ENCODE measurements at places on chromosomes 3 and 15. TPM values are rescaled to one million over a fixed set of nuclear protein-coding genes. Genes with fewer than 3 reads are reported as not detected.

- DNase-seq, result peak; percentile 29
Measured at GRCh38 chr15:61621146-61621545, 392.0 kb upstream of the RORA start.

- no peak for DNase-seq
Measured at GRCh38 chr3:170839518-170840100, 30.4 kb downstream of the RPL22L1 start.

OCA2 gene
- polyA plus RNA-seq, result 6.5 TPM

RBP2 gene
- 2,966 TPM for polyA plus RNA-seq

TEX55 gene
- not detected for polyA plus RNA-seq
